Mesenteric fat pad (tissue), 1 donor: ENCODE measurements at places on chromosomes 11 and 22. TPM values are rescaled to one million over a fixed set of nuclear protein-coding genes. Genes with fewer than 3 reads are reported as not detected.

DNA sequence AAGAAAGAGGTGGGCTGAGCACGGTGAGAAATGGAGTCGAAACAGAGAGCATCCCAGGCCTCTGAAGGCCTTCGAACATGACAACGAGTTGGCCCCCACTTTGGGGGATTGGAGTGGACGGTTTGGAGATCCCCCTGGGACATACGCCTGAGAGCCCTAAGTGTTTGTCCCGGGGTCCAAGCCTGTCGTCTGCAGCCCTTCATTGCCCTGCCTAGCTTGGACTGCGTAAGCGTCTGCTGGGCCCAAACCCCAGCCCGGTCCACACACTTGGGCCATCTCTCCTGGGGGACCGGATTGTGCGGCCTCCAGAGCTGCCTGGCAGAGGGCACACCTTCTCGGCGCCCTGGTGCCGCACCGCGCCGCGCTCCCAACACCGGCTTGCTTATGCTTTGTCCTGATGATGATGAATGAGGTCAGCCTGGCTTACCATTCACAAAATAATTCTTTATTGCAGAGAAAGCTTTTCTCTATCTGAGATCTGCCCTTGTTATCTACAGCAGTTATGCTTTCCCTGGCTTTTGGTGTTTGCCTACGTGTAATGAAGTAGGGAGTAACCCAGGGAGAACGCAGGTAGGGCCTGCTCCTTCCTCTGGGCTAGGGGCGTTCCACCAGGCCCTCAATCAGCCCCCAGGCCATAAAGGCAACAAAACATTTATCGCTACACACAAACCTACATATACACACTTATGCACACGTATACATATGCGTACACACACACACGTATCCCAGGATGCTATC, 85.9 kb upstream of the PPARA start:
- DNase-seq, result peak; percentile 84

GRCh38 chr11:3942956-3943497, 87.6 kb downstream of the STIM1 start:
- DNase-seq, result no peak

DNA sequence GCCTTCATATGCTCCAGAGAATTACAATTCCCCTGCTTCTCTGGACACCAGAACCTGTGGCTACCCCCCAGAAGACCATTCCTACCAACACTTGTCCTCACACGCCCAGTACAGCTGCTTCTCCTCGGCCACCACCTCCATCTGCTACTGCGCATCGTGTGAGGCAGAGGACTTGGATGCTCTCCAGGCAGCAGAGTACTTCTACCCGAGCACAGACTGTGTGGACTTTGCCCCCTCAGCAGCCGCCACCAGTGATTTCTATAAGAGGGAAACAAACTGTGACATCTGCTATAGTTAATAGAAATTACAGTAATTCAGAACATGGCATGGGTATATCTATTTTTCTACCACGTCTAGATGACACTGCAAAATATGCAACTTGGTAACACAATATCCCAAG, 9.8 kb downstream of the POU2AF3 start:
- DNase-seq, result no peak

GRCh38 chr11:85922367-85922766, 67.2 kb downstream of the CCDC83 start:
- no peak for DNase-seq

- DNase-seq, result peak; percentile 85
These were observed 121.9 kb downstream of the PHF21B start for GRCh38 chr22:44887941-44888366.

GRCh38 chr11:118911880-118912741, 13.6 kb downstream of the BCL9L start:
- DNase-seq, result no peak

GRCh38 chr11:102921587-102922220, 33.8 kb downstream of the MMP13 start:
- no peak for DNase-seq

- no peak for DNase-seq
These were observed 94.8 kb upstream of the PHOX2A start for GRCh38 chr11:72338741-72339140.

DNA sequence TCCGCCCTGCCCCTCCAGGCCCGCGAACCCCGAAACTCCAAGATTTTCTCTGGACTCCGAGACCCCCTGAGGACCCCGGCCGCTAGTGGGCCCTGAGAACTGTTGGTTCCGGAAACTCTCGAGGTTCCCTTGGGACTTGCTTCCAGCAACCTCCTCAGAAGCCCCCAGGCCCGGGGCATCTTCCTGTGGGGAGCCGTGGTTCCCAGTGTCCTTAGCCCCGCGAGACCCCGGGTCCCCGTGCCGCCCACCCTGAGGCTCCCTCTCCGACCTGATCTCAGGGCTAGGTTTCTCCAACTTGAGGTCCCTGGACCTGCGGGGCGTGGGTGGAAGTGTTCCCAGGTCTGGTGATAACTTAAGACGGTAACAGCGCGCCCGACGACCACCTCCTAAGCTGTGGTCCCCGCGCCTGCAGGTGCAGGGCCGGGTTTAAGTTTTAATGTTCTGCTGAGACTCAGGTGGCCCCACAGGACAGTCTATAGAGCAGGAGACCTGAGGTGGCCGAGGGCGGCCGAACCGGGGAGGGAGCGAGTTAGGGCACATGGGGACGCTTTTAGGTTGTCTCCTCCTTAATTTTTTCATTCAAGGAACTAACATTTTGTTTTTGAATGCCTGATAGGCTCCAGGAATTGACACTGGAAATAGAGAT, 720 bp downstream of the FAM118A start:
- no peak for DNase-seq

DNA sequence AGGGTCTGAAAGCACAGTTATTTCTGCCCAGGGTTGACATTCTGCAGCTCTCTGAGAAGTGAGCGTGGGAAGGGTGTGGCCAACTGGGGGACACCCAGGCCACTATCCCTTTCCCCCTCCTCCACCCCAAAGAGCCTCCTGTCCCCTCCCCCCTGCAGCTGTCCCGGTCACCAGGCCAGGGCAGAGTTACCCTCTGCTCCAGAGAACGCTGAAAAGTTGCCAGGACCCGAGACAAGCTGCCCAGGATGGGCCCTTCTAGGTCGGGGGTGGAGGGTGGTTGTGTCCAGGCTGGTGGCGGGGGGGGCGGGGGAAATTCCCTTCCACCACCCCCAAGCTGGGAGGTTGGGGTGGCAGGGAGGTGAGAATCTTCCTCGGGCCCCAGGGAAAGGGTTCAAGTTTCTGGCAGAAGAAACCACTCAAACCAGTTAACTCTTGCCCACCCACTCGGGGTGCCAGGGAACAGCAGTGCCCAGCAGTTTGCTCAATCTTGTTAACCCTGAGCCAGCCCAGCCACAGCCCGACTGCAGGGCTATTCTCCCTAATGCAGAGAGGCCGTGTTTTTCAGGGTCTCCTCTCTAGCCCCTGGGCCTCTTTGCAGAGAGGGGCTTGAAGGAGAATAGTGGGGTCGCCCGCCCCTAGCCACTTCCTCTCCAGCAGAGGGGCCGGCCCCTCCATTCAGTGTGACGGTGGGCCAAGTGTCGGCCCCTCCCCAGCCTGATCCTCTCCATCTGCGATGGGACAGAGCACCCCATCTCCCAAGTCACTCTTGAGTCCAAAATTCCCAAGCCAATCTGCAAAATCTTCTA, 697 bp downstream of the LGALS1 start:
- DNase-seq, result no peak

DNA sequence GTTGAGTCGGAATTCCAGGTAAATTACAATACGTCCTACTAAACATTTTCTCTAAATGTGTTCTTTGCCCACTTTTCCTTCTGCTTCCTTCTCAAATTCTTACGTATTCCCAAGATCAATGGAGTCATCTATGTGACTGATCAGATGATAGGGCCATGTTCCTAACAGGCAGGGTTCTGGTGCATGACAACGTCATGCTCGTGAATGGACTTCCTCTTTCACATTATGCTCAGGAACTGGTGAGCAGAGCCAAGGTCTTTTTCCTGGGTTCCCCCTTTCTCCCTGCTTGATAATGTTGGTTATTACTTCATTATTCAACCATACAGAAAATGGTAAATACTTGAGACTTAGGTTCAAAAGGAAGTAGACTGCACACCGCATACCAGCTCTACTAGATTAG, 789.4 kb downstream of the OPCML start:
- no peak for DNase-seq

- no peak for DNase-seq
These were observed 478.3 kb upstream of the ISX start for GRCh38 chr22:34587357-34588356.

DNA sequence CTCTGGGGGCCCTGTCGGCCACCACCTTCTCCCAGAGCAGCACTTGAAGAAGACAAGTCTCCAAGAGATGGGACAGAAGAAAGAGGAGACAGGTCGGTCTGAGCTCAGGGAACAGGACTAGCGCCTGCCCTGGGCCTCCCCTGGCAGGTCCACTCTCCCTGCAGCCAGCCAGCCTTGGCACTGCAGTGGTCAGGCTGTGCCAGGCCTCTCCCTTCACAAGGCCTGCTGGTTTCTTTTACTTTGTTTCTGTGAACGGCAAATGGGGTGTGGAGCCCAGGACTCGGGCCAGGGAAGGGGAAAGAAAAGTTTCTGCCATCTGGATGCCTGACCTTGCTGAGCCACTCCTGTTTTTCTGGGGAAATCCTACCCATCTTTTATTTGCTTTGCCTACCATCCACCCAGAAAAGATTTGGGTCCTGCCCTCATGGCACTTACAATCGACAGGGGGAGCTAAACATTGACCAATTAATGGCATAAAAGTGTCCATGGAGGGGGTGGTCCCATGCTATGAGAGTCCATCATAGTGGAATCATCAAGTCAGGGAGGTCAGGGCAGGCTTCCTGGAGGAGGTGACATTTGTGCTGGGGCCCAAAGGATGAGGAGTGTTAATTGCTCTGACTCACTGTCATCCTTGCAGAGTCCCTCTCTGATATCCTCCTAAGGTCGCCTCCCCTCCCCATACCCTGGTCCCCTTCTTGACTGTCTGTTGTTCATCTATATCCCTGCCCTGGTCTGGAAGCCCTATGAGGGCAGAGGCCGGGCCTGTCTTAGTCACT, 65.2 kb downstream of the NFAM1 start:
- no peak for DNase-seq

- DNase-seq, result peak; percentile 28
These were observed 79.4 kb downstream of the CEP164 start for GRCh38 chr11:117407016-117407415.

DNA sequence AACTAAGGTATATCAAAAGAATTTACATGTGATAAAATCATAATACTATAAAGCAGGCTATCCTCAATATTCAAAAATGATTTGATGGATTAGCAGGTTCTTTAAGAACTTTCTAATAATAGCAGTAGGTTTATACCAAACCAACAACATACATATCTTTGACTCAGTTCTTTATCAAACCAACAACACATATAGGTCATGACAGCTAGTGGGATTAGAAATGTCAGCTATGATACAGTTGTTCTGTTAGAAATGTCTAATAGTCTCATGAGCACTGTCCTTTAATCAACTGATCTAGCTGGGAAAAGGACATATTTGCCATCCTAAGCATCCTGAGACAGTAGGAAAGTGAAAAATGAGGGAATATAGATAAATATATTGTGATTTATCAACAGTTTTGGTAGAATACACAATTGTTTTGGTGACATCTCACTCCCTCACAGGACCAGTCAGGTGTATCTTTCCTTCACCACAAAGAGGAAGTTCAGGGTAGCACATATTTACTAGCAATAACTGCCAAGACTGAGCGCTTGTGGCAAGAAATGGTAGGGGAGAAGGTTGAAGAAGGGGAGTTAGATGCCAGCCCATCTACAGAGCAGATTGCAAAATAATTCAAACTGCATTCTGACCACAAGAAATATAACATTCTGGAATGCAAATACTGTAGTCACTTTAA, 90.8 kb upstream of the APOA1 start:
- no peak for DNase-seq

DNA sequence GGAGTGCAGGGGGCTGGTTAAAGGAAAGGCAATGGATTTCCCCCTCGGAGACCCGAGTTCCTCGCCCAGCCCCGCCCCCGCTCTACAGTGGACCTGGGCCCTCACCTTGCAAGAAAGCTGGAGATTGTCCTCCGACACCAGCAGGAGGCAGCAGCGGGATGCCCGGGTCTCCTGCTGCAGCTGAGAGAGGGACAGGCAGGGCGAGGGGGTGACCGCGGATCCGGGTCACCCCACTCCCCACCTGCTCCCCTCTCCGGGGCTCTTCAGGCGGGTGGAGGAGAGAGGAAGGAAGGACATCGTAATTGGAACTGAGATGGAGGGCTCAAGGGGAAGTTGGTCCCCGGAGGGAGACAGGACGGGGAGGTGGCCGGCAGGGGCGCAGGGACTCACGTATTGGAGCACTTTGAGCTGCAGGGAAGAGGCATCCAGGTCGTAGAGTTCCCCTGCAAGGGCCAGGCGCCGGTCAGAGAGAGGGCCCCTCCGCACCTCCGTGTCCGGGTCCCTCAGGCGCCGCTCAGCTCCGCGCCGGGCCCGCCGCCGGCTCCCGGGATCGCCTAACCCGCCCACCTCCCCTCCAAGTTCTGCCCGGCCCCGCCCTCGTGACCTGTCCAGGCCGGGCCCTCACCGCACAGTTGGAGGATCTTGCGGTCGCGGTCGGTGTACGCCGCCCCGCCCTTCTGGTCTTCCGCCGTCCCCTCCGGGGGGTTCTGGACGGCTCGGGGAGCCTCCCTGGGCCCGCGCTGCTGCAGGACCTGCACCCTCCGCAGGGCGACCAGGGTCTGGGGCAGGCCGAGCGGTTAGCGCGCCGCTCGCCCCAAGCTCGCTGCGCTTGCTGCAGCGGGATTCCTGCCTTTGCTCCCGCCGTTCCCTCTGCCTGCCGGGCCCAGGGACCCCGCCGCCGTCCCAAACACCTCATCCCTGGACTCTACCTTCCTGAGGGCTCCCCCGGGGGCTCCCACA, 84.1 kb downstream of the PDE2A start:
- DNase-seq, result no peak

GRCh38 chr22:24423519-24424000, 3.8 kb upstream of the ADORA2A start:
- DNase-seq, result no peak

DNA sequence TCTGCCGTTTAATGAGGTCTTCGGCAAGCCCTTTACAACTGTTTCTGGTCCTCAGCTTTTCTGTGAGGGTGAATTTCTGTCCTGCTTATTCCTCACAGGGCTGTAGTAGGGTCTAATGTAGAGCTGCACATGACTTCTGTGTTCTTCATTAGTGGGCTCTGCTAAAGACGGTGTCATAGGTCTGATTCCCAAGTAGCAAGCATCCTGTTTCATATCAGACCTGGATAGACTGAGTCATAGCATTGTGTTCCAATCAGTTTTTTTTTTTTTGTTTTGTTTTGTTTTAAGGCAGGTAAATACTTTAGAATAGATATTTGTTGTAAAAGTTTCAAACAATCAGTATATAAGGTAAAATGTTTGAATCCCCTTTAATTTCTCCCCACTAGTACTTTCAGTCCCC, 35.4 kb downstream of the BIRC2 start:
- DNase-seq, result no peak

The NRIP3 gene
- total RNA-seq, result 0.87 TPM

The PHLDA2 gene
- total RNA-seq, result 6.8 TPM

The CEP126 gene
- 6.5 TPM for total RNA-seq

The ADORA2A gene
- 2.6 TPM for total RNA-seq

The OR51E2 gene
- total RNA-seq, result not detected

The OR5B21 gene
- not detected for total RNA-seq

The UBQLNL gene
- total RNA-seq, result 0.19 TPM

The TSSK2 gene
- not detected for total RNA-seq
